ENCODE measurements at places on chromosomes 6 and 20.

DNA sequence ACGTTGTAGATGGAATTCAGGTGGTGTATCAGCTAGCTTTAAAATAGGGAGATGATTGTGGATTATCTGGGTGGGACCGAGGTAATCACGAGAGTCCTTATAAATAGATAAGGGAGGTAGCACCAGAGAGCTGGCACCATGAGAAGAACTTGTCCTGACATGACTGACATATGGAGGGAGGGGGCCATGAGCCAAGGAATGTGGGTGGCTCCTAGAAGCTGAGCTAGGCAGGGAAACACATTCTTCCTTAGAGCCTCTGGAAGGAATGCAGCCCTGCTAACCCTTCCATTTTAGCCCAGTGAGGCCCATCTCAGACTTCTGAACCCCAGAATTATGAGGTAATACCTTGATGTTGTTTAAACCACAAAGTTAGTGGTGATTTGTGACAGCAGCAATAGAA lies 321.1 kb upstream of the SULF2 start:
- no peak for DNase-seq

- DNase-seq = no peak
These were observed 220.9 kb upstream of the RNF217 start for GRCh38 chr6:124741341-124741740.

DNA sequence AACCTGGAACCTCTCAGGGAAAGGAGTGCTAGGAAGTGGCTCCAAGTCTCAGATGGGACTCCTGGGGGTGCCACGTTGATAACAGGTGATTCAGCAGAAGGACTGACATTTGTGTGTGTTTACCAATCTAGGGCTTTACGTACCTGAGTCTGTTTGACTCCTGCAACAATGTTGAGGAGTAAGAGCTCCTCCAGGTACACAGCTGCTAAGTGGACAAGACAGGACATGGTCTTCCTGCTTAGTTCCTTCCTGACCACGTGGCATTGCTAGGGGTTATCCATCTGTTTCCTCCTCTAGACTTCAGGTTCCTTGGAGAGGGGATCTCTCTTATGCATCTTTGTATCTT lies 164.5 kb upstream of the SLC24A3 start:
- DNase-seq = no peak

GRCh38 chr6:113137426-113137825 lies 719.7 kb upstream of the MARCKS start:
- no peak for DNase-seq

GRCh38 chr6:36973190-36973589 lies 12.8 kb downstream of the MTCH1 start:
- DNase-seq = no peak

DNA sequence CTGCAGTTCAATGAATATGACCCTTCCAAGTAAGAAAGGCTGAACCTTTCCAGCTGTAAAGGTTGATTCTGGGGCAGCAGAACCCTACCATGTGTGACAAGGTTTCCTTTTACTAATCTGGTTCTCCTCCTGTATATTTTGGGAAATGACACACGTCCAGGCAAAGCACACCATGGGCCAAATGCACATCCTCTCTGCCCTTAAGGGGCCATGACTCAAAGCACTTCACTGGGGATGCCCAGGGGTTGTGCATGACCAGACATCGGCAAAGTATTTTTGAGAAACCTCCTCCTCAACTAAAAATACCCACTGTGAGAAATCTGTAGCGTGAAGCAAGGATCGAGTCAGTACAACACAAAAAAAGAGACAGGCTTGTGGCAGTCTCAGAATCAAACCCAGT lies 174.7 kb downstream of the BACH2 start:
- DNase-seq = no peak

GRCh38 chr6:96749891-96750290 lies 87.4 kb downstream of the GPR63 start:
- no peak for DNase-seq

GRCh38 chr20:63384336-63384735 lies 23.2 kb upstream of the CHRNA4 start:
- no peak for DNase-seq

- no peak for DNase-seq
These were observed 15.2 kb downstream of the ZBP1 start for GRCh38 chr20:57605045-57605444.

DNA sequence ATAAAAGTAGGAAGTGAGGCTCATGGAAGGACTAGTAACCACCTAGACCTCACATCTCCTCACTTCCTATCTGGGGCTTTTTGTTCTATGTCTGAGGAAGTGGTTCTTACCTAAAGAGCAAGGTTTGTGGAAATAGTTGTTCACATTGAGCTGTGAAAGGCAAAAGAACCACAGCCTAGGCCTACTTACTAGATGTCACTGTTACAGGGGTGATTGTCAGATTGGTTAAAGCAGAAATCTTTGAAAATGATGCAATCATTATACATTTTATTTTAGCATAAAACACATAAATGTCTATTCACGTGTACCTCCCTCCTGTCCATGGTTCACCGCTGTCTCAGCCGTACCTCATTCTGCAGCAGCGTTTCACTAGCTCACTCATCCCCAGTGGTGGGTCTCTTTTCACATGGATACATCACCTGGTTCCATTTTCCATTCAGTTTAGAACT lies 268.8 kb downstream of the TMEM242 start:
- no peak for DNase-seq

DNA sequence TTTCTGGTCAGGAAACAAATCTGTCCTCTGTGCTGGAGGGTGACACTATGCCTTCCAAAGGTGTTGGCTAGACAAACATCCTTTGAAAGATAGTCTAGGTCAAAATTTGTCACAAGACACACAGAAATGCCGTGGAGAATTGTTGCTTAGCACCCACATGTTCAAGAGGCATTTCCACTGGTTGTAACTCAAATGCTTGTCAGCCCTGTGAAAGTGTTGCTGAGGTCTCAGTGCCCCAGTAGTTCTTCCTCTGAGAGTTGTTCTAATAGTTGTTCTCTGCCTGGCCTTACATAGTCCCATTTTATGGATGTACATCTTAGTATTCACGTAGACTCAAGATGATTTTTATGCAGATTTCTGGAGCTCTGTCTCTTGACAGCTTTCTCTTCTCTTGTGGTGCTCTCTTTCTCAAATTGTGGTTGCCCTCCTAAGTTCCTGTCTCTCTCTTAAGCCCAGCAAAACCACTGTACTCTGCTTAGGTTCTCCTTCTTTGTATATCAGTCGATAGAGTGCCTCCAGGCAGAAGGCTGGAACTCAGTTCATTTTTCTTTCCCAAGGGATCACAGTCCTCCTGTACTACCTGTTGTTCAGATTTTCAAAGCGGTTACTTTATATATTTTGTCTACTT lies 39.5 kb upstream of the REV3L start:
- DNase-seq = no peak

- DNase-seq = no peak
These were observed 16.2 kb upstream of the SALL4 start for GRCh38 chr20:51818479-51819008.

DNA sequence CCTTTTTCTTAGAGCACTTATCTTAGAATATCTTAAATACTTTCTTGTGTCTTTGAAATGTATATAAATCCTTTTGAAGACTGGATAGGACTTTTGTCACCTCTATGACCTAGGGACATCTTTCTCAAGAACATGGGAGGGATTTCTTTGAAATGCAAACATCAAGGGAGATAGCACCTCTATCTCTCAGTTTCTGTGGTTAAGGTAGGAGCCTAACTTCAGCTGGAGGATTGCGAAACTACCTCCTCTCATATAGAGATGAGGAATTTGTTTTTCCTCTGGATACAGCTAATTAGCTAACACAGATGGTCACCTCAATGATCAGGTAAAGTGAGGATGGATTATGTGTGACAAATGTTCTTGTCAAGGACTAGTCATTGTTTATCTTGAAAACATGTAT lies 631.3 kb upstream of the IMPG1 start:
- no peak for DNase-seq

GRCh38 chr20:58658760-58659159 lies 7.7 kb downstream of the STX16 start:
- DNase-seq = no peak
